ENCODE measurements at places on chromosomes 16 and 17.

GRCh38 chr16:21683184-21683583, 19.4 kb downstream of the OTOA start:
- no peak for DNase-seq

GRCh38 chr17:29584452-29585079, 4.9 kb downstream of the GIT1 start:
- DNase-seq, result no peak

GRCh38 chr17:19631905-19632304, 16.6 kb upstream of the ALDH3A2 start:
- DNase-seq, result no peak

- DNase-seq, result no peak
Measured at GRCh38 chr17:80362428-80363119, 52.4 kb upstream of the ENDOV start.

GRCh38 chr17:46053911-46054534, 55.0 kb downstream of the STH start:
- no peak for DNase-seq

DNA sequence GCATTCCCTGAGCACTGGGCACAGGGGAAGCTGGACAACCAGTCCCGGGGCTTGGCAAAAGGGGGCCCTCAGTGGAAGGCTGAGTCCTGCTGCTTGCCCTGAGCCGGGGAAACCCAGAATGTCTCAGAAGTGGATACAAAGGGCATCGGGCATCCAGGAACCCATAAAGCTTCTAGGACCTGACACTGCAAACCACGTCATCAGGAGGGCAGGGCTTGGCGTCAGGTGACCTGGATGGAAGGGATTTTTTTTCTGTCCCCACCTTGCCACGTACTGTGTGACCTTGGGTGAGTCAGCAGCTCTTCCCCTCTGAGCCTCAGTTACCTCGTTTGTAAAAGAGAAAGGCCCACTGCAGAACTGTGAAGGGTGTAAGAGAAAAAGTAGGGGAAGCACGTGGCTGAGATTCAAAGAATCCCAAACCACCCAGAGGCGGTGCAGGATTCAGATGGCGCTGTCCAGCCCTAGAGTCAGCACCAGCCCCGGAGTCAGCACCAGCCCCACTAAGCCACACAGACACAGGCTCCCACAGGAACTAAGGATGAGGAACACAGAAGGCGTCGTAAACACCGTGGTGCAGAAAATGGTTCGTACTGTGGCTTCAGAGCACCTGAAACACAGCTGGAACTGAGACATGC, 53.7 kb downstream of the C16orf95 start:
- no peak for DNase-seq

GRCh38 chr16:57179215-57179828, 6.5 kb downstream of the PSME3IP1 start:
- DNase-seq, result no peak

GRCh38 chr16:58053682-58054005, 28.1 kb downstream of the MMP15 start:
- DNase-seq, result no peak

DNA sequence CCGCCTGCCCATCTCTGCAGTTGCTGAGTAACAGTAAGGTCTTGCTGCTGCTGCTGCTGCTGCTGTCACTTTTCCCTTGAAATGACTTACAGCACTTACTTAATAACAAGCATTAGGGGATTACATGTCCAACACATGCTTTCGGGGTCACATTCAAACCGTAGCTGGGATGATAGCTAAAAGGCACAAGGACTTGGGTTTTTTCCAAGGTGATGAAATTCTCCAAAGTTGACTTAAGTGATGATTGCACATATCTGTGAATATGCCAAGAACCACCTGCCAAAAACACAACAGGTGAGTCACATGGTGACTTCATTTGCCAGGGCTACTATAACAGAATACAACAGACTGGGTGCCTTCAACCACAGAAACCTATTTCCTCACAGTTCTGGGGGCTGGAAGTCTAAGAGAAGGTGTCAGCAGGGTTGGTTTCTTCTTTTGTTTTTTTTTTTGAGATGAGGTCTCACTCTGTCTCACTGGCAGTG, 121.9 kb upstream of the TNRC6C start:
- peak; percentile 26 for DNase-seq

DNA sequence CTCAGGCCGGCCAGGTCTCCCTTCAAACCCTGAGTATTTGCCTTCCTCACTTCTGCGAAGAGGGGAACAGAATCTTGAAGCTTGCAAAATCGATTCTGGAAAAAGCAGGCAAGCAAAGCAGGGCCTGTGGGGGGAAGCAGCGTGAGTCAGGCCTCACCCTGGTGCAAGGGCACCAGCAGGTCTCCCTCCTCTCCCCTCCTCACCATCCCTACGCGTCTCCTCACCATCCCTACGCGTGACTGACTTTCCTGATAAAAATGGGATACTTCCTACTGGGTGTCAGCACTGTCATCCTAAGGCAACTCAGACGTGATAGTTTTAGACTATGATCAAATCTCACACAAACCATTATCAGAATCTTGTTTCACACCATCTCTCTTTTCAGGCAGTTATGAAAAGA, 12.1 kb downstream of the CMTM3 start:
- no peak for DNase-seq

- DNase-seq, result no peak
Measured at GRCh38 chr16:81067166-81067565, 9.9 kb downstream of the C16orf46 start.

GRCh38 chr17:50165867-50166517, at the start of gene SGCA:
SGCA (plus strand) TSS chr17:50166005; CDS start chr17:50166041, 36 bp downstream.
- DNase-seq, result no peak

DNA sequence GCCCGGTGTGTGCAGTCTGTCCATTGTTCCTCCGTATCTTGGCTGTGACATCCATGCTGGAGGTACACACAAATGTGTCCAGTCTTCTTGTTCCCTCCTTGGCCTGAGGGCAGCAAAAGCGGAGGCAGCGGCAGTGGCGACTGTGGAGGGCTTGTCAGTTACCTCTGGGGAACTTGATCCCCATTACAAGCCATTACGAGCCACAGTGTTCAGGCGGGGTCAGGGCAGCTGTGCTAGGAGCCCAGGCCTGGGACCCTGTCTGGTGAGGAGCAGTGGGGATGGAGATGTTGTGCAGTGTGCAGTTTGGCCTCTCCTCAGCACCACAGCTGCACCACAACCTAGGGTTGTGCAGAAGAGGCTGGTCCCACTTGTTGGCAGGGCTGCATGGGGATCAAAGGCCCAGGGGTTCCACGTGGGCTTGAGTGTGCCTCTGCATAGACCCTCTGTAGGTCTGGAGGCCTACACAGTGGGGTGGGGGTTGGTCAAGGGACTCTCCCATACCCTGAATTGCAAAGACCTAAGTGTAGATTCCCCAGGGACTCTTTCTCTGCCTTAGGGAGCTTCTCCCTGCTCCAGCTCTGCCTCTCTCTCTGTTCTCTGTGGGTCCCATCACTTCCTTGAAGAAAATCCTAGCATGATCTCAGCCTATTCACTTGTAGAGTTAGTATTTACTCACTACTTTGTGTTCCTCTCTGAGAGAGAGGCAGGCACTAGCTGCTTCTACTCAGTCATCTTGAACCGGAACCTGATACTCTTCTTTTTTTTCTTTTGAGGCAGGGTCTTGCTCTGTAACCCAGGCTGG, 58.8 kb downstream of the SLFN11 start:
- no peak for DNase-seq

GRCh38 chr17:77188084-77189066, 47.6 kb downstream of the SEC14L1 start:
- no peak for DNase-seq

- no peak for DNase-seq
Measured at GRCh38 chr16:91484-91883, 13.5 kb downstream of the MPG start.

- DNase-seq, result no peak
Measured at GRCh38 chr16:65490286-65490685, 368.4 kb upstream of the CDH11 start.

DNA sequence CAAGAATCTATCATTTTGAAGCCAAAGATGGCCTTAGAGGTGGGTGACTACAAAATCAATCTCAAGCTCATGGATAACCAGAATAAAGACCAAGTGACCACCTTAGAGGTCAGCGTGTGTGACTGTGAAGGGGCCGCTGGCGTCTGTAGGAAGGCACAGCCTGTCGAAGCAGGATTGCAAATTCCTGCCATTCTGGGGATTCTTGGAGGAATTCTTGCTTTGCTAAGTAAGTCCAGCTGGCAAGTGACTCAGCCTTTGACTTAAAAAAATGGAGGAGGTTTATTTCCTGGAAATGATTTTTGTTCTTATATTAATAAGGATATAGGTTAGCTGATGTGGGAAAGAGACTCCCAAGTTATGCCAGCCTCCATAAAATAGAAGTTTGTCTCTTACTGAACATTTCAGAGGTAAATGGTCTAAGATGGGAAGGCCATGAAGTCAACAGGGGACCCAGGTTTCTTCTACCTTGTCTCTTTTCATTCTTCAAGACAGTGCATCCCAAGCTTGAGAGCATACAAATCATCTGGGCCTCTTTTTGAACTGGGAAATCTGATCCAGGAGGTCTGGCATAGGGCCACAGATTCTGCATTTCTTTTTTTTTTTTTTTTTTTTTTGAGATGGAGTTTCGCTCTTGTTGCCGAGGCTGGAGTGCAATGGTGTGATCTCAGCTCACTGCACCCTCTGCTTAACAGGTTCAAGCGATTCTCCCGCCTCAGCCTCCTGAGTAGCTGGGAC, 19.8 kb upstream of the TANGO6 start:
- no peak for DNase-seq

GRCh38 chr17:4786516-4786915, 352 bp upstream of the VMO1 start:
- no peak for DNase-seq

GRCh38 chr16:66477028-66477515, 50.0 kb downstream of the BEAN1 start:
- no peak for DNase-seq

DNA sequence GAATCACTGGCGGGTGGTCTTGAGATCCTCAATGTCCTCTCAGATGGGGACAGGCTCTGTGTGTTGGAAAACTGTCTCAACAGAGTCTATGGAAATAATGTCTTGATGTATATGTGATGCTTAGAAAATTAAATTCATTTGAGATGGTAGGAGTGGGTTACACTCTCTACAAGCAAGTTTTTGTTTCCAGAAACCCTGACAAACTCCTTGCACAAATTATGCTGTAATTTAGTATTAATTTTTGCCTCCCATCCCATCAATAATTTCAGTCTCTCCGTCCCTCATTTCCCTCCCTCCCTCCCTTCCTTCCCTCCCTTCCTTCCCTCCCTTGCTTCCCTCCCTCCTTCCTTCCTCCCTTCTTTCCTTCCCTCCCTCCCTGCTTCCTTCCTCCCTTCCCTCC, 488.0 kb upstream of the C16orf82 start:
- DNase-seq, result no peak

DNA sequence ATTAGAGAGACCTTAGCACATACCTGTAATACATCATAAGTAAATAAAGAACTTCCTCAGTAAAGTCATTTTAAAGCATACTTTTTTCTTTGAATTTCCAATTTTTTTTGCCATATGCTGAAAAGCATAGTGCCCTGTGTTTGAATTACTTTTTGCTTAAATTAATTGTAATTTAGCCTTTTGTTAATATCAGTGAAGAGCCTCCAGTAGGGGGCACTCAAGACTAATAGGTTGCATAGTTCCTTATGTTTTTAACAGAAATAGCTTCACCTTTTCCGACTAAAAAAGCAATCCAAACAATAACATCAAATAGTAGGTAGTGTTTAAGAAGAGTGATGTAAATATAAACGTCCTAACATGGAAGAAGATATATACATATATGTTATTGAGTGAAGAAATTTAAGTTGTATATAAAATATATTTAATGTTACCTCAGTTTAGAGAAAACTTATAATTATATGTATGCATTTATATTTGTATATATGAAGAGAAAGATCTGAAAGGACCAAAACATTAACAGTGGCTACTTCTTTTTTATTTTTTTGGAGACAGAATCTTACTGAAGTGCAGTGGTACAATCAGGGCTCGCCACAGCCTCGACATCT, 18.6 kb downstream of the RAD51C start:
- DNase-seq, result peak; percentile 61

DNA sequence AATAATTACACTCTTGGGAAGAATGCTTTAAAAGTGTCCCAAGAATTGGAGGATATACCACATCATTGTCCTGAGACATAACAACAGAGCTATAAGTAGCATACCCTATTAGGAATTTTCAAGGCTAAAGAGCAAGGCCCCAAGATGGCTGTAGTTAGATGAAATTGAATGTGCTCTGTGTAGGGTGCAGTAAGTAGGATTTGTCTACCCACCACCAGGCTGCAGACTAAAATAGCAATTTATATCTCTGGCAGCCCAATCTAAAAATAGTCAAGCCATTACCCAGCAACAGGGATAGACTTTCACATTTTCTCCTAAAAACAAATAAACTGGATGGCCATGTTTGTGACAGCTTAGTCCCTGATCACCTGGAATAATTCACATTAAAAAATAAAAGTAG, 5.6 kb downstream of the MMD start:
- no peak for DNase-seq

DNA sequence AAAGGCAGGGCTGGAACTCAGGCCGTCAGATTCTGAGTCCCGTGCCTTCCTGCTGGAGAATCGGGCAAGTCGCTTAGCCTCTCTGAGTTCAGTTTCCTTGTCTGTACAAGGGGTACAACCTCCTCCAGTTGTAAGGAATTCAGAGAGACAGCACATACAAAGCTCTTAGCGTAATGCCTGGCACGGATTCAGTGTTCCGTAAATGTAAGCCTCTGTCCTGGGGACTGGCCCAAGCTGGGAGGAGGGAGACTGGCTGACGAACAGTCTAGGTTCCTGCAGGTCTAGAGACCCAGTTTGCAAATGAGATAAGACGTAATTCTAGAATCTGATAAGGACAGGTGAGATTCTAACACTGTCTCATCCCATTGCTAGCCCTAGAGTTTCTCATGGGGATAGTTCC, 9.9 kb downstream of the METTL22 start:
- DNase-seq, result no peak

DNA sequence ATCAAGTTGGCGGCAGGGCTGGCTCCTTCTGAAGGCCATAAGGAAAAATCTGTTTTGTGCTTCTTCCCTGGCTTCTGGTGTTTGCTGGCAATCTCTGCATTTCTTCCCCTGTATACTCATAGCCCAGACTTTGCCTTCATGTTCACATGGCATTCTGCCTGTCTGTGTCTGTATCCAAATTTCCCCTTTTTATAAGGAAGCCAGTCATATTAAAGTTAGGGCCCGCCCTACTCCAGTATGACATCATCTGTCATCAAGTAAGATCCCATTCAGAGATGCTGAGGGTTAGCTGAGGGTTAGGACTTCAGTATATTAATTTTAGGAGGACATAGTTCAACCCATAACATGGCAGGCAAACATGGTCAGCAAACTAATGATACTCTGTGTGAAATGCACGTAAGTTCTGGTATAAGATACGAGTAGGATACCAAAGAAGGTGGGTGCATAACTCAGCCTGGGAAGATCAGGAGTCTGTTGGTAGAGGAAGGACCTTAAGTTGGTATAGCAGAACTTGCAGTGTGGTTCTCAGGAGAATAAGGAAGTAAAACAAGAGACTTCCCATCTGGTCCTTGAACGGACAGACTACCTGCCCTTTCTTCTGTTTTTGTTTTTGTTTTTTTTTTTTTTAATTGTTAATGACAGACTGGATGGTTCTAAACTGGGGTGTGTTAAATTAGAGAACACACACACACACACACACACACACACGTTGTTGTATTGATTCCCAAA, 13.9 kb downstream of the MAP2K6 start:
- DNase-seq, result peak; percentile 18
